ENCODE measurements at places on chromosomes 11 and 22.

DNA sequence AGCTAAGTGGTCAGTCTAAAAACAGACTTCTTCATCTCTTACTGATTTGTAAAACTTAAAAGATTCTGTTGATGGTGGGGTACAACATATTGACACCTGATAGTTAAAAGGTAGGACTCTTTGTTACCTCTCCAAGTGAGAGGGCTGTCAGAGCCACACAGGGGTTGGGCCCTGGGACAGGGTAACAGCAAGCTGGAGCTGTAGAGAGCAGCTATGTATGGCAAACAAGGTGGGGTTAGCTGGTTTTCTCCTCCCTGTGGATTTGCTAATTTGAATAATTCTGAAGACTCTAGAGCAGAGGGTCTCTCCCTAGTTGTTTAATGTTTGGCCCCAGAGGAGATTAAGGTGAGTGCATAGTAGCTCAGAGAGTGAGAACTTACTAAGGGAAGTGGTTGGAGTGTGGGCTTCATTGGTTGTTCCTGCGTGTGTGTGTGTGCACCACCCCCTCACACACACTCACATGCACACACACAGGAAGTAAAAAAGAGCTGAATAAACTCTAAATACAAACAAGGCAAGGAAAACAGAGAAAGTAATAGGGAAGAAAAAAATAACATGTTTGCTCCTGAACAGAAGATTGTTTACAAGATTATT lies 9.2 kb upstream of the GAS2 start:
- peak; percentile 17 for DNase-seq

DNA sequence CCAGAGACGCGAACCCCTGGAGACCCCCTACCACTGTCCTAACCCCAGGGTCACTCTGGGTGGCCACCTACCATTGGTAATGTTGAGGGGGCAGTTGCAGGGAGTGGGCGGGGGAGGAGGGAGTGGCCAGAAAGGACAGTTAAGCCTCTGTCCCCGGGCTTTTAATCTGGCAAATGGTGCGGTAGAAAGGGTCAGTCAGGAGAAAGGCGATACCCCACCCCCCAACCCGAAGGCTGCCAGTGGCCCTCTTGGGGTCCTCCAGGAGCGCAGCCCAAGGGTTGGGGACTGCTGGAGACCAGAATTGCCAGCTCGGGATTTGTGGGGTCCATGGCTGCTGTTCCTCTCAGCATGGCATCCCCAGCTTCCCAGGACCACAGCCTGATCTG lies 742 bp downstream of the P2RY2 start:
- DNase-seq: no peak

DNA sequence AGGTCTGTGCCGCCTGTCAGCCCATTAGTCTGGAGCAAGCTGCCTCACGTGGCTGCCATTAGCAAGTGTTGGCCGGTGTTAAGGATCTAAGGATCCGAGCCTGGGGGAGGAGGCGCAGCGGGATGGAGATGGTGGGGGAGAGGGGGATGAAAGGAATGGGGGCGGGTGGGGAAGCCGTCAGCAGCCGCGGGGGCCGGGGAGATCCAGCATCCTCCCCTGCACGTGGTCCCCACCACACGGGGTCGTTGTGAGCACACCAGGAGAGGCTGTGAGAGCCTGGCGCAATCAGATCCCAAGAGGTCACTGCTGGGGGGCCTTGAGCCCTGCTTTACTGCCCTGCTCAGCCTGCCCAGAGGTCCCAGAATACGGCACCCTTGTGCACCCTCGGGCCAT lies 7.3 kb downstream of the CABP7 start:
- DNase-seq: peak; percentile 8

GRCh38 chr11:82521427-82521826 lies 212.2 kb downstream of the FAM181B start:
- DNase-seq: no peak

DNA sequence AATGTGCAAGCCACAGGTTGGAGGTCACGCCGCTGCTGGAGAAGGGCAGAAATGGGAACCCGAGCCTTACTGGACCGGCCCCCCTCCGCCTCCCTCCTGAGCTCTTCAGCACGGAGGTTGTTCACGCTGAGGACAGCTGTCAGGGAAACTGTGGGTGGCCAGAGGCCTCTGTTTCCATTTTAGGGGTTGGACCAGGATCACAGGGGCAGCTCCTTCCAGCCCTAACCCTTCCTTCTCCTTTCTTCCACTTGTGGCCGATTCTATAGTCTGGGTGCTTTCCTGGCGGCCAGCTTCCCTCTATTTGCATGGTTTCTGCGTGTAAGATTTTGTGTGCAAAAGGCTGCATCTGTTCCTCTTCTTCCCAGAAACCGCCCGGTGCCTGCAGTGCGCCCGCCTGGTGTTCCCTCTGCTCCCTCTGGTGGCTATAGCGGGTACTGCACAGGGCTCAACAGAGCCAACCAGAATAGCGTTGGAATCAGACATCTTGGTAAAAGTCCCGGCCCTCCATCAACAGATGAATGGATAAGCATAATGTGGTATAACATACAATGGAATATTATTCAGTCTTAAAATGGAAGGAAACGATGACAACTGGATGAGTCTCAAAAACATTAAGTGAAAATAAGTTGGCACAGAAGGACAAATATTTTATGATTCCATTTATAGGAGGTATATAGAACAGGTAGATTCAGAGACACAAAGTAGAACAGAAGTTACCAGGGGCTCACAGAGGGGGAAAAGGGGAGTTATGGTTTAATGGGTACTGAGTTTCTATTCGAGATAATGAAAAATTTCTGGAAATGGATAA lies 8.4 kb upstream of the SLC22A8 start:
- peak; percentile 78 for DNase-seq

GRCh38 chr11:28956446-28956845 lies 848.3 kb downstream of the METTL15 start:
- no peak for DNase-seq

GRCh38 chr11:76699451-76700091 lies 29.0 kb upstream of the LRRC32 start:
- no peak for DNase-seq

- no peak for DNase-seq
Measured at GRCh38 chr11:12719221-12719620, 45.0 kb downstream of the TEAD1 start.

GRCh38 chr22:39445678-39446077 lies 11.1 kb upstream of the MGAT3 start:
- DNase-seq: no peak

DNA sequence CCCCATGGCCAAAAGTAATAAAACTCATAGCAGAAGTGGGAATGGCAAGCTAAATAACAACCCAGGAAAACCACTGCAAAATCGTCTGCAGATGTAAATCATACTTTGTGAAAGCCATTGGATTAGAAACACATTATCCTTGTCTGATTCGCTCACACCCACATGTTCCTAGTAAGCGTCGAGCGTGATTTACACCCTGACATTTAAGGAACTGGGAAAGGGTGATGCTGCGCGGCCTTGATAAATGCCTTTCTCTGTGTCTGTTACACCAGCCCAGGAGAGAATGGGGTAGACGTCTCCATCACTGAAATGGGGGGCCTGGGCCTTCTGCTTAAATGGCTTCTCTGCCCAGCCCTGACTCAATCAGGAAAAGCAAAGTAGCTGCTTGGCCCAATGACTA lies 162.7 kb downstream of the NTM start:
- no peak for DNase-seq

Data from CD4-positive, alpha-beta T cell treated with Interleukin-1 beta for 1 hour (primary cell).